ENCODE measurements at places on chromosomes 6 and 20. TPM values are rescaled to one million over a fixed set of nuclear protein-coding genes. Genes with fewer than 3 reads are reported as not detected.
A peak's percentile ranks its signal among the peaks of the same experiment; 100 is the strongest.

DNA sequence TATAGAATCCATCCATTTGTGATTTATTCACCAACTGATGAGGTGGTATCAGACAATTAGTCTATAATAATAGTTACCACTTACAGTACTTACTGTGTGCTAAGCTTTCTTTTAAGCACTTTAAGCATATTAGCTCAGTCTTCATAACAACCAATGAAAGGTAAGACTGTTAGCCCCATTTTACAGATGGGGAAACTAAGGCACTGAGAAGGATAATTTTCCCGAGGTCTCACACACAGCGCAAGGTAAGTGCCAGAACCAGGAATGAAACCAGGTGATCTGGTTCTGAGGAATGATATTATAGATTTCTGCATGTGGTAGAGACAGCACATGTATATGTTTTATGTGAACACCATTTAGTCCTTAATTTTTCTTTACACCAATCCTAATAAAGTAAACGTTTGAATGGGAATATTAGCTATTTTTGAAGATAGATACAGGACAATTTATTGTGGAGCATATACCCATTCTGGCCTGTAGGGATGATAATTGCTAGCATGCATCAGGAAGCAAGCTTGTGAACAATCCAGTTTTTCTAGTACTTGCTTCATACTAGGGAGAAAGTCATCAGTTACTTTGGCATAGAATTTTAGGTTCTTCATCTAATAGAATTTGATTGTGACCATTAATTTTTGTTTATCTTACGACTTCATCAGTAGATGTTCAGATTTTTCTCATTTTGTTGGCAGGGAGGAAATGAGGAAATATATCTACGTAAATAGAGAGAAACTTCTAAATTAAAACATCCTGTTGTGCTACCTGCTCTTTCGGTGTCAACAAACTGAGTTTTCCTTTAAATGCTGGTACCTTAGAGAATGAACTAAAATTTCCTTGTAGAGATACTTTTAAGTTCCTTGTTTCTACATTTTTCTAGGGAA is 3.0 kb downstream of the YWHAB start:
- H3K4me3 ChIP-seq = no peak overlapping the region
- H3K4me1 ChIP-seq = peaks cover 70% of the 10 kb centered on the region
- peak overlapping the region; percentile 37 for H3K27ac ChIP-seq
- no peak for DNase-seq
- no peaks in the 10 kb centered on the region for H3K27me3 ChIP-seq

The TFAP2C gene
- 20.6 TPM for total RNA-seq

DNA sequence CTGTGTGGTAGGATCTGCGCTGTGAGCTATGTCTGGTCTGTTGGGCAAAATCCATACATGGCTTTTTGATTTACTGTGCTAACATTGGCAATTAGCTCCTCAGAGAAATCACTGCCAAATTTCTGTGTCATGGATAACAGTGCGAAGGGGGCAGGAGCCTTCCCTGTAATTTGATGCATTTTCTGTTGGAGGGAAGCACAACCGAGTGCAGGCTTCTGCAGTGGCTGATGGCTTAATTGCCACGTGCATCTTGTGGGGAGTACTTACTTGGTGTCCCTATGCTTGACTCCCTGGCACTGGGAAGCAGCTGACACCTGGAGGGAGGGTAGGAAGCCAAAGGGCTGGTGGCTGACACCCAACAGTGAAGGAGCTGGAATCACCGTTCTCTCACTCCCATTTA is 99.3 kb upstream of the PROKR2 start:
- H3K27ac ChIP-seq = no peak overlapping the region
- H3K4me1 ChIP-seq = no peaks in the 10 kb centered on the region
- H3K36me3 ChIP-seq = no peaks in the 10 kb centered on the region
- no peaks in the 10 kb centered on the region for H3K27me3 ChIP-seq
- no peak for DNase-seq
- no peak overlapping the region for H3K4me3 ChIP-seq

The MYH7B gene
- under 0.01 TPM for total RNA-seq

The NRN1 gene
- 9.8 TPM for total RNA-seq

- H3K27me3 ChIP-seq = no peaks in the 10 kb centered on the region
- no peak overlapping the region for H3K4me3 ChIP-seq
- no peak overlapping the region for H3K27ac ChIP-seq
- no peaks in the 10 kb centered on the region for H3K4me1 ChIP-seq
- no peak for DNase-seq
Observed at GRCh38 chr6:67345946-67346345, 1289.1 kb upstream of the ADGRB3 start.

The MUCL3 gene
- total RNA-seq = 0.49 TPM

The MICB gene
- total RNA-seq = 3.2 TPM

GRCh38 chr6:15421945-15422733 is 176.3 kb downstream of the JARID2 start:
- peaks cover 27% of the 10 kb centered on the region for H3K4me1 ChIP-seq
- no peaks in the 10 kb centered on the region for H3K27me3 ChIP-seq
- H3K36me3 ChIP-seq = peaks cover 9% of the 10 kb centered on the region
- no peak for DNase-seq

The NKAIN2 gene
- not detected for total RNA-seq

The FRK gene
- total RNA-seq = 3.9 TPM

- H3K27ac ChIP-seq = no peak overlapping the region
- DNase-seq = no peak
- H3K27me3 ChIP-seq = no peaks in the 10 kb centered on the region
- peaks cover 20% of the 10 kb centered on the region for H3K36me3 ChIP-seq
- H3K4me3 ChIP-seq = no peak overlapping the region
Observed at GRCh38 chr6:2890976-2891767, 11.9 kb downstream of the SERPINB9 start.

GRCh38 chr20:325889-326644 is 715 bp downstream of the SOX12 start:
- H3K36me3 ChIP-seq = no peaks in the 10 kb centered on the region
- no peaks in the 10 kb centered on the region for H3K27me3 ChIP-seq
- H3K27ac ChIP-seq = peak overlapping the region; percentile 96
- no peak for DNase-seq

The TMEM244 gene
- total RNA-seq = not detected

GRCh38 chr6:38584731-38585130 is 55.0 kb downstream of the BTBD9 start:
- H3K36me3 ChIP-seq = no peaks in the 10 kb centered on the region
- no peak for DNase-seq
- no peak overlapping the region for H3K27ac ChIP-seq
- no peaks in the 10 kb centered on the region for H3K27me3 ChIP-seq
- no peaks in the 10 kb centered on the region for H3K4me1 ChIP-seq

DNA sequence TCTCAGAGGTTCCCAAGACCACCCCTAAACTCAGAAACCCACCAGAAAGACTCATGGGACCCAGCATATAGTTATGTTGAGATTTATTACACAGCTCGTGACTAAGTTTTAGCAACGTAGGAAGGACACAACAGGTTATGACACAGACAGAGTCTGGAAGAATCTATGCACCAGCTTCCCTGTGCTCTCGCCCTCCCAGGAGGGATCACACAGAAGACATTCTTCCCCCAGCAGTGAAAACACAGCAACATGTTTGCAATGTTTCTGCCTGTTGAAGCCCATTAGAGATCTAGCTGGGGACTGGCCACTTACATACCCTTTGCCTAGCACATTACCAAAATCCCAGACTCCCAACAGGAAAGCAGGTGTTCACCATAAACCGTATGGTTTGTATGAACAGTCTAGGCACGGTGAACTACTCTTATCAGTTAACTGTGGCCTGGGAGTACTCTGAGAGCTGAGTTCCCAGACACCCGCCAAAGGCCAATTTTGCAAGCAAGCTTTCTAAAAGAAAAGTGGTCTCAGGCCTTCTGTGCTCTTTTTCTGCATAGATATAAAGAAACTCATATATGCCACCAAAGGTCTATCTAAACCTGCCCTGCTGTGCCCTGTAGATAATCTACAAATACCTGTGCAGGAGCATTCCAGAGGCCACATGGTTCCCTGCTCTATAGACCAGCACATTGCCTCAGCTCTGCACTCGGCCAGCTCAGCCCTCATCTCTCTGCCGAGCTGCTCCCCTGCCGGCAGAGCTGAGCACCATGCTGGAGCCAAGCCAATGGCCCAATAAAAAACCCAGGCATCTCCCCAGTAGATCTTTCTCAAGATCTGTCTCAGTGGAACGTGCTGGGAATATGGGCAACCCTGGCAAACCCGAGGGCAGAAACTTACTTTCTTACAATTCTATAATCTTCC is 69.6 kb upstream of the SMIM28 start:
- no peaks in the 10 kb centered on the region for H3K27me3 ChIP-seq
- no peaks in the 10 kb centered on the region for H3K36me3 ChIP-seq
- H3K4me1 ChIP-seq = no peaks in the 10 kb centered on the region
- no peak overlapping the region for H3K4me3 ChIP-seq
- no peak for DNase-seq

DNA sequence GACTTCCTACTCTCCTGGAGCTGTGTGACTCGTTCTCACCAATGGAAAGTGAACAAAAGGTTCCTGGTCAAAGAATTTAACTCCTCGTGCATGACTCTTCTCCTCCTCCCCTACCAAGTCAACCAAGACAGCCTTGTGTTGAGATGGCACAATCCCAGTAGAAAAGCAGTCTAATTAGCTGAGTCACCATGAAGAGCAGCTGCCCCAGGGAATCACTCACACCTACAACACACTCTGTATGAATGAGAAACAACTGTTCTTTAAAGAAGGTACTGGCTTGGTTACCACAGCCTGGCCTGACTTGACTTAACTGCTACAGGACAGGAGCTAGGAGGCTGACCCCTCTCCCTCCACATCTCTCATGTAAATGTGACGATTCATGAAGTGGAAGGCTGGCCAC is 2.9 kb upstream of the HLA-DOB start:
- no peak overlapping the region for H3K27ac ChIP-seq
- peaks cover 5% of the 10 kb centered on the region for H3K4me1 ChIP-seq
- no peaks in the 10 kb centered on the region for H3K36me3 ChIP-seq

GRCh38 chr6:70163795-70164194 is 139.1 kb downstream of the COL9A1 start:
- no peak overlapping the region for H3K4me3 ChIP-seq
- H3K4me1 ChIP-seq = no peaks in the 10 kb centered on the region
- H3K27ac ChIP-seq = no peak overlapping the region

DNA sequence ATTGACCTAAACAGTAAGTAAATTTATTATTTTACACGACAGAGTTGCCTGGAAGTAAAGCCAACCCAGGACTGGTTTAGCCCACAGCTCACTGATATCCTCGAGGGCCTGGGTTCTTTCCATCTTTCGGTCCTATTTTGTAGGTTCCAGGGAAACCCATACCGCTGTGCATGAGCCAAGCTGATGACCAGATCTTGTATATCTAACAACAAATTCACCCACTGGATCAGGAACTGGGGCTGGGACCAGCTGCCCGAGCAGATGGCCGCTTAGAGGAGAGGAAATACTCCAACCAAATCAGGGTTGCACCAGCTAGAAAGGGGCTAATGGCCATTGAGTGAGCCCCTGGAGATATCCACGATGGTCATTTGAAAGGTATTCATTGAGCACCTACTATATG is 139.2 kb downstream of the BACH2 start:
- H3K4me1 ChIP-seq = no peaks in the 10 kb centered on the region
- DNase-seq = no peak
- H3K27ac ChIP-seq = no peak overlapping the region
- no peak overlapping the region for H3K4me3 ChIP-seq
- no peaks in the 10 kb centered on the region for H3K27me3 ChIP-seq
- no peaks in the 10 kb centered on the region for H3K36me3 ChIP-seq

- H3K4me3 ChIP-seq = no peak overlapping the region
- no peak overlapping the region for H3K27ac ChIP-seq
- peaks cover 22% of the 10 kb centered on the region for H3K4me1 ChIP-seq
- DNase-seq = no peak
- no peaks in the 10 kb centered on the region for H3K36me3 ChIP-seq
Observed at GRCh38 chr6:44667226-44667625, 279.7 kb downstream of the CDC5L start.

GRCh38 chr6:53986721-53987521 is 124.3 kb upstream of the MLIP start:
- no peaks in the 10 kb centered on the region for H3K36me3 ChIP-seq
- no peak overlapping the region for H3K27ac ChIP-seq
- peaks cover 8% of the 10 kb centered on the region for H3K4me1 ChIP-seq

DNA sequence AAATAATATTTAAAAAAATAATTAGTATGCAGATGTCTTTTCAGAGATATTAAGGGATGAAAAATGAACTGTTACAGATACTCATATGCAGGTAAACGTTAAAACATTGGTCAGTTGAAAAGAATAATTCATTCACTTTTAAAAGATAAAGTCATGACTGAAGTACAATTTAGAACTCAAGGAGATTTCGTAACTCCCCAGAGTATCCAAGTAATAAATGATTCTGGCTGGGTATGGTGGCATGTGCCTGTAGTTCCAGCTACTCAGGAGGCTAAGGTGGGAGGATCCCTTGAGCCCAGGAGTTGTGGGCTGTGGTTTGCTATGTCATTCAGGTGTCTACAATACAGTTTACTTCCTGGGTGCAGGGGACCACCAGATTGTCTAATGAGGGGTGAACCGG is 122.3 kb upstream of the TMEM181 start:
- no peak overlapping the region for H3K27ac ChIP-seq
- no peak overlapping the region for H3K4me3 ChIP-seq
- no peaks in the 10 kb centered on the region for H3K4me1 ChIP-seq
- H3K27me3 ChIP-seq = no peaks in the 10 kb centered on the region
- no peak for DNase-seq
- H3K36me3 ChIP-seq = no peaks in the 10 kb centered on the region

The BCAS1 gene
- 2.7 TPM for total RNA-seq

The PTCRA gene
- total RNA-seq = not detected

The ARMH2 gene
- not detected for total RNA-seq

- no peak overlapping the region for H3K27ac ChIP-seq
- H3K4me3 ChIP-seq = no peak overlapping the region
- H3K36me3 ChIP-seq = peaks cover 10% of the 10 kb centered on the region
- DNase-seq = no peak
Observed at GRCh38 chr20:36998652-36999051, 47.1 kb upstream of the SAMHD1 start.

The HSPA1B gene
- total RNA-seq = 466 TPM

The AIF1 gene
- total RNA-seq = 25.0 TPM

DNA sequence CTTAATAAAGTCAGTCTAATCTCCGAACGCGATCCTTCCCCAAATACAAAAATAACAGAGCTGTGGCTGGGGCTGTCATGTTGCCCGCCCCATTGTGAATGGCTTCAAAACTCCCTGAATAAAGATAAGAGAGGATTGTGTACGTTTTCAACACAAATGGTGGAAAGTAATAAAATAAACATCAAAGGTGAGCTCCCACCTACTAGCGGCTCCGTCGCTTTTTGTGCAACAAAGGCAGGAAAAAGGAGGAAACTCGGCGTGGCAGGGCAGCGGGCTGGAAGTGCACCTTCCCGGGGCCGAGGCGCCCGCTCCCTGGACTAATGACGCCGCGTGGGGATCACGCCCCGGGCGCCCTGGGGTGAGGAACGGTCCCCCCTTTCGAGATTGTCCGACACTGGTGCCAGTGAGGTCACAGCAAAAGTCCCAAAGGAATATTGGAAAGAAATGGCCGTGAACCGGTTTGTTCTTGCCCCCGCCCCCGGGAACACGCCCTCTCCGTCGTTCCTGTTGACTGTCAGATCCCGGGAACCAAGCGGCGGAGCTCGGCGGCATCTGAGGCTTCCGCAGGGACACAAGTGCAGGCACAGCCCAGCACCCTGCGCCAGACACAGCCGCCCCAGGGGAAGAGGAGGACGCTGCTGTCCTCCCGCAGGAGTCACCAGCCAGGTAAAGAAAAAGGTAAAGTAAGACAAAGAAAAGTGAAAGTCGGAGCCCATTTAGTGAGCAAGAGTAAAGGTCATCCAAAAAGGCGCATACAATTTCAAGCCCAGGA is 1.1 kb upstream of the FOXQ1 start:
- no peak for DNase-seq
- peaks cover 32% of the 10 kb centered on the region for H3K4me1 ChIP-seq
- H3K27me3 ChIP-seq = no peaks in the 10 kb centered on the region
- H3K27ac ChIP-seq = no peak overlapping the region
- peak overlapping the region; percentile 43 for H3K4me3 ChIP-seq

Measured in vagina (tissue), 2 donors.